ENCODE measurements at places on chromosomes 12 and 14.

GRCh38 chr12:27528788-27529187 is 4.8 kb downstream of the PPFIBP1 start:
- DNase-seq, result no peak

DNA sequence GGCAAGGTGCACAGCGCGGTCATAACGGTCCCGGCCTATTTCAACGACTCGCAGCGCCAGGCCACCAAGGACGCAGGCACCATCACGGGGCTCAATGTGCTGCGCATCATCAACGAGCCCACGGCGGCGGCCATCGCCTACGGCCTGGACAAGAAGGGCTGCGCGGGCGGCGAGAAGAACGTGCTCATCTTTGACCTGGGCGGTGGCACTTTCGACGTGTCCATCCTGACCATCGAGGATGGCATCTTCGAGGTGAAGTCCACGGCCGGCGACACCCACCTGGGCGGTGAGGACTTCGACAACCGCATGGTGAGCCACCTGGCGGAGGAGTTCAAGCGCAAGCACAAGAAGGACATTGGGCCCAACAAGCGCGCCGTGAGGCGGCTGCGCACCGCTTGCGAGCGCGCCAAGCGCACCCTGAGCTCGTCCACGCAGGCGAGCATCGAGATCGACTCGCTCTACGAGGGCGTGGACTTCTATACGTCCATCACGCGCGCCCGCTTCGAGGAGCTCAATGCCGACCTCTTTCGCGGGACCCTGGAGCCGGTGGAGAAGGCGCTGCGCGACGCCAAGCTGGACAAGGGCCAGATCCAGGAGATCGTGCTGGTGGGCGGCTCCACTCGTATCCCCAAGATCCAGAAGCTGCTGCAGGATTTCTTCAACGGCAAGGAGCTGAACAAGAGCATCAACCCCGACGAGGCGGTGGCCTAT is 875 bp downstream of the HSPA2 start:
- DNase-seq, result peak; percentile 8

GRCh38 chr14:82565825-82566224 is 1032.2 kb upstream of the SEL1L start:
- DNase-seq, result no peak

DNA sequence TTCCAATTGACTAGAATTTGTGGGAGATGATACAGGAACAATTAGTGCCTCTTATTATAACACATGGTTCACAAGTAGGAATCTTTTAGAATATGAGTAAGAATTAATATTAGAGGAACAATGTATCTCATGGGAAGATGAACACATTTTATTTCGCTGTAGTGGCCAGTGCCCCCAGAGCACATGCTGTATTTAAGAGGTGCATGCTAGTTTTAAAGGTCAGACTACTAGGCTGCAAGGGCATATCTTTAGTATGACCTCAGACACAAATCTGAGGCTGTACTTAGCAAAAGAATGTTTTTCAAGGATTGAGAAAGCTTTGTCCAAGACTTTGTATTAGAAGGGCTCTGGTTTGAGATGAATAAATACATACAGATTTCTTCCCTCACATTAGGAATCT is 586.9 kb downstream of the CCER1 start:
- DNase-seq, result no peak

GRCh38 chr12:104750061-104750460 is 208.0 kb downstream of the SLC41A2 start:
- DNase-seq, result no peak

DNA sequence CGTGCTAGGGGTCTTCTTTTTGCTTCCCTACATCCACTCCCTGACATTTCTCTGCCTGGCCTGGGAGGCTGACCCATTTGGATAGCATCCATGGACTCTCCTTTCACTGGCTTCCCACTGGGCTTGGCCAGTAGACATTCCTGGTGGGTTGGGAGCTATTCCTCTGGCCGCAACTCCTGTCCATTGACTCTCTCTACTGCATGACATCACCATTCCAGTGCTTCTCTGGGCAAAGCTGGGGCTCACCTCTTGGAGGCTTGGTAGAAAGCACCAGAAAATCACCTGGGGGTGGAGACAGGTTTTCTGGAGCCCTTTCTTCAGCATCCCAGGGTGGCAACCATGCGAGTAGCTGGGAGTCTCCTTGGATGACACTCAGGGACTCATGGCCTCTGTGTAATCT is 16.7 kb upstream of the LHX5 start:
- no peak for DNase-seq

DNA sequence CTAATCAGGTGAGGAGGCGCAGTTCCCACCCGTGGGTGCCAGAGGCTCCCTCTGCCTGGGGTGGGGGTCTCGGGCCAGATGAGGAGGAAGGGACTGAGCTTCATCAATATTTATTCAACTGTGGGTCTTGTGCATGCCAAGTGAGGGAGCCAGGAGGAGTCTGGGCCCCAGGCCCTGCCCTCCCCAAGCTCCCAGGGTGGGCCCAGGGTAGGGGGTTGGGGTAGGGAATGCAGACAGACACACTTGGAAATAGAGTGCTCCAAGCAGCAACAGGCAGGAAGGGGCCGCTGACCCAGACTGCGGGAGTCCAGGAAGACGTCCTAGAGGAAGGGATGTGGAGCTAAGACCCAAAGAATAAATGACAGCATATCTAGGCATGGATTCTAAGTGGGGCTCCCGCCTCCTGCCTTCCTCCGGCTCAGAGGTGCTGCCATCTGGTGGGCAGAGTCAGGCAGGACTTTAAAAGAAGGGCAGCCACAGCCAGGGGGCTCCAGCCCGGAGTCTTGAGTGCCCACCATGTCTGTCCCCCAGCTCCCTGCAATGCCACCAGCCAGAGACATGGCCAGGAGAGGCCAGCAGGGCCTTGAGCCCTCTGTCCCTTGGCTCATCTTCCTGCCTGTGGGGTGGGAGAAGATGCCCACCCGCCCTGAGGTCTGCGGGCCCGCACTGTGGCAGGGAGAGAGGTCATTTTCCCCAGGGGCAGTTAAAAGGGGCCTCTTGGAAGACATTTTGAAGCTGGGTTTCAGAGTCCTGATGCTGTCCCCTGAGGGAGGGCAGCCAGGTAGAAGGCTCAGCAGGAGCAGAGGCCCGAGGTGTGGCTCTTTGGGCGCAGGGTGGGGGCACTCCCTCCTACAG is 70.1 kb downstream of the PHETA1 start:
- DNase-seq, result peak; percentile 58

- DNase-seq, result no peak
Observed at GRCh38 chr14:52856139-52856538, 64.7 kb upstream of the GNPNAT1 start.

DNA sequence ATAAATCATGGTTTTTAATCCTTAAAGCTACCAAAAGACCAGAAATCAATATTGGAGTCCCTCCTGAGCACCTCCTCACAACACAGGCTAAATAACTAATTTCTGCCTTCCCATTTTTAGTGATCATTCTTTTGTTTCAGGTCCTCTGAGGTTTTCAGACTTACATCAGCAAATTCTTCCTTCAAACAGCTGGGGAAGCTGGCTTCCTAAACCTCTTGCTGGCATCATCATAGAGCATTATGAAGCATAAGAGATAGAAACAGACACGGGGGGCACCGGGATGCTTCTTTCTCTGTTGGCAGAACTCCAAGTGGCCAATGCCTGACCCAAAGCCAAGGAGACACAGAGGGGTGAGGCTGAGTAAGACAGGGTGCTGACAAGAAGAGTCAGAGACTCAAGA is 47.9 kb upstream of the DBX2 start:
- DNase-seq, result no peak

DNA sequence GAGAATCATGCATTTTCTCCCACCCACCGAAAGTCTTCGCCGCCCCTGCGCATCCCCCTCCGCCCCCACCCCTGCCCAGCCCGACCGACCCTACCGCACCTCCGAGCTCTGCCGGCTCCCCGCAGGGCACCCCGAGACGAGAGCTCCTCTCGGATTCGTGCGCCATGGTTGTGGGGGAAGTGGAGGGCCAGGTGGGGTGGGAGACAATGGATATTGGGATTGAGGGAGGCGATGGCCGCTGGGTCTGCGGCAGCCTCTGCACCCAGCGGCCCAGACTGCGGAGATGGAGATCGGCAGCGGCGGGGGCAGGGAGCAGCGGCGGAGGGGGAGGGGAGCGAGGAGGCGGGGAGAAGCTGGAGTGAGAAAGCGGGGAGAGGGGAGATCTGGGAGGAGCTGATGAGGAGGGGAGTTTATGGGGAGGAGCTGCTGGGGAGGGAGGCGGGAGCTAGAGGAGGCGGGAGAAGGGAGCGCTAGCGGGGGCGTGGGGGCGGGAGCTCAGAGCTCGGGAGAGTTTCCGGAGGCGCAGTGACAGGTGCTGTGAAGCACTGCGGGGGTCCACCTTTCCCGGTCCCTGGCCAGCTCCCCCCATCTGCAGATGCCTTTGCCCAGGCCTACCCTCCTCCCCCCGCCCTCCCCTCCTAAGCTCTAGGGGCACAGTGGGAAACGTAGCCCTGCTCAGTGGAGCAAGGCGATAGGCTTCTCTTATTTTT is at the start of gene SALL2:
Gene SALL2 (minus strand): TSS at position 385 of the 710 bp plus-strand sequence. CDS start 219 bp downstream, at position 166.
- peak; percentile 81 for DNase-seq

GRCh38 chr12:112347581-112347982 is 34.6 kb downstream of the HECTD4 start:
- DNase-seq, result peak; percentile 7

- DNase-seq, result no peak
Observed at GRCh38 chr14:22412926-22413411, 176.1 kb downstream of the DAD1 start.

DNA sequence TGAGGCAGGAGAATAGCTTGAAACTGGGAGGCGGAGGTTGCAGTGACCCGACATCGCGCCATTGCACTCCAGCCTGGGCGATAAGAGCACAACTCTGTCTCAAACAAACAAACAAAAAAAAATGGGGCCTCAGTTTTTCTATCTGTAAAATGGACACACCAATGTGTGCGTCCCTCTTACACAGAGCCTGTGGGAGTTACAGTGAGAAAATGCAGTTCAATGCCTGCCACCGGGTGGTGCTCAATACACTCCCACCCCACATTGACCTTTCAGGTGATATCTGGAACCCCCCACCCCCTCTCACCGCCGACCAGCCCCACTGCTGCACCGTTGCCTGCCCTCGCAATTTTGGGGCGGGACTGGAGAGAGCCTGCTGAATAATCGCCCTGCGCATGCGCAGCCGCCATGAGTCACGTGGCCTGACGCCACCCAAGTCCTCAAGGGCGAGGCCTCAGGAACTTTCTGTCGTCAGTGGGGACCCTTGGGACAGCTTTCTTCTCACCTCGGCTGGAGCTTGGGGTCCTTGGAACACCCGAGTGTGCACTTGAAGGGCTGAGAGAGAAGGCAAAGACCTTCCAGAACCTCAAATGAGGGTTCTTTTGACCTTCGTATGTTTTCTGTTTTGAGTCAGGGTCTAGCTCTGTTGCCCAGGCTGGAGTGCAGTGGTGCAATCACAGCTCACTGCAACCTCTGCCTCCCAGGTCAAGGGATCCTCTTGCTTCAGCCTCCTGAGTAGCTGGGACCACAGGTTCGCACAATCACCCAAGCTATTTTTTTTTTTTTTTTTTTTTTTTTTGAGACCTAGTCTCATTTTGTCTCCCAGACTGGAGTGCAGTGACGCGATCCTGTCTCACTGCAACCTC is 14.6 kb upstream of the CABP1 start:
- DNase-seq, result no peak

- DNase-seq, result no peak
Observed at GRCh38 chr12:102669056-102669455, 188.7 kb upstream of the IGF1 start.

- no peak for DNase-seq
Observed at GRCh38 chr12:42683933-42684801, 94.6 kb upstream of the PRICKLE1 start.

DNA sequence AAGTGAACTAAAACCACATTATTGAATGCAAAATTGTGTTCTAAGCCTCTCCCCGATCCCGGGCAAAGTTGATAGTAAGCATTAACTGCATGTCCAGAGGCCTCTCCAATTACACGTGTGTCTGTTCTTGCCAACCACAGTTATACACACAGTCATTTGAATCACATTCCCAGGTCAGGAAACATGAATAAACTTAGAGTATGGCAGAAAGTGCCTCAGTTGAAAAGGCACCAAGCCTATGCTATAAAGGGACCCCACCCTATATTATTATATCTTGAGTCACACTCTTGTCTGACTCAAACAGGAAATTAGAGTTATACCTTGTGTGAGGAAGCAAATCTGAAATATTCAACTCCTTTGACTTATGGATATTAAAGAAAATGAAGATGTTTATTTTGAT is 128.3 kb upstream of the STXBP6 start:
- no peak for DNase-seq

- DNase-seq, result no peak
Observed at GRCh38 chr12:52645120-52645761, 6.8 kb downstream of the KRT2 start.

DNA sequence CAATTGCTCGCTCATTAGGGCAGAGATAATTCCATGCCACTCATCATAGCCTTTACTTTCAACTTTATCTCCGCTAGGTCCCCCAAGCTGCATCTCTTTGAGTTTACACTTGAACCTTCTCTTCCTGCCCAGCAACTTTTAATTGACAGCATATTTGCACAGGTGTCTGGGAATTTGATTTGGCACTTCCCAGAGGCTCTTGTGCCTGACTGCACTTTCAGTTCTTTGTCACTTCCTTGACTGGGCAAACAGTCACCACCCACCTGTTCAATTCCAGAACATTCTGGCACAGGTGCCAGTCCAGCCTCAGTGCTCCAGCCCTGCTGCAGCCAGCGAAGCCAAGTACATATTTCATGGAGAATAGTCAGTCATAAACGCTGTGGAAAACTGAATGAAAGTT is 110.1 kb upstream of the LRIG3 start:
- no peak for DNase-seq

GRCh38 chr14:104105071-104105821 is 19.7 kb downstream of the ASPG start:
- no peak for DNase-seq

DNA sequence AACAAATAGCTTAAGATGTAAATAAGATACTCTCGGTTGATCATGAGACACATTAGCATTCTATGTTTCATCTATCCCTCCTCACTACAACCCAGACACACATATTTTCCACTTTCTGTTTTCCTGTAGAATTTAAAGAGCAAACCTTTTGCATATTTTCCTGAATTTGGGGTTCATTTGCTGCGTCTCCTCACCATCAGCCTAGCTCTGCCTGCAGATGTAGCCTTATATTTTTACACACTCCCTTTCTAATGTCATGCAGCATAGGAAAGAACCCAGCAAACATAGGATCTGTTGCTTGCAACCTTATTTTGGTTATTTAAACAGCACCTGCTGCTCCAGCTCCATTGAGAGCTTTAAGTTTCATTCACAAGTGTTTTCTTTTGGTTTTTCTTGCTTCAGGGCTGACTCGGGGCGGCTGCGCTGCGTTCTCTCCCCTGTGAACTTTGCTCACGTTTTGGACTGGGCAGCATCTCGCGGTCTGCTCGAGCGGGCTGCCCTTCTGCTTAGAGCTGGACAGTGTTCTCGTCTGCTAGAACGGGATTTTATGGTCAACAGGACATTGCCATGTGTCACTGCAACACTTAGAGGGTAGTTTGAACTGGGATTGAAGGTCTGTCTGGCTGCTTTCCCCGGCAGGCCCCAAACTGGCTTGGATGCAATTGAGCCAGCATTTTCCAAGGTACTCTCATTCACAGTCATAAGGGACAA is 57.8 kb upstream of the VRK1 start:
- no peak for DNase-seq

DNA sequence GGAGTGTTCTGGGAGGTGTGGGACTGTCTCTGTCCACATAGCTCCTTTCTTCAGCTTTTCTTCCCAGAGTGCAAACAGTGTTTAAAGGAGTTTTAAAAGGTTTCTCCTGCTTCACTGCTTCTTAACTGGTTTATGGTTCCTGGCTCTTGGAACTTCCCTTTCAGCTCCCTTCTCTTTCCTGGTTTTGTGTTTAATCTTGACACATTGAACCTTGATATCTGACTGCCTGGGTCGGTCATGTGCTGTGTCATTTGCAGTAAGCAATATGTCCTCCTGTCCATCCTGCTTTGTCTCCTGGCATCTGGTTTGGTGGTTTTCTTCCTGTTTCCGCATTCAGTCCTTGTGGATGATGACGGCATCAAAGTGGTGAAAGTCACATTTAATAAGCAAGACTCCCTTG is 2.2 kb downstream of the TMEM106C start:
- no peak for DNase-seq

Measured in stimulated activated CD4-positive, alpha-beta T cell treated with anti-CD3 and anti-CD28 coated beads, Interleukin-2, amount 100 ng/mL, for 24 hours (primary cell).